ENCODE measurements at places on chromosomes 5 and 9. TPM values are rescaled to one million over a fixed set of nuclear protein-coding genes. Genes with fewer than 3 reads are reported as not detected.

The PCAT7 gene
- 0.30 TPM for total RNA-seq

The MOB3B gene
- 22.7 TPM for total RNA-seq

The FLT4 gene
- 24.8 TPM for total RNA-seq

The PCA3 gene
- total RNA-seq: not detected

The ZNF300 gene
- 2.0 TPM for total RNA-seq

The CA9 gene
- not detected for total RNA-seq

The SARDH gene
- total RNA-seq: 3.4 TPM

The CER1 gene
- total RNA-seq: not detected

The CAMLG gene
- total RNA-seq: 25.6 TPM

The AK8 gene
- total RNA-seq: 6.1 TPM

The CCDC183 gene
- 3.7 TPM for total RNA-seq

The FBP2 gene
- not detected for total RNA-seq

The PCDHGC5 gene
- 1.8 TPM for total RNA-seq

The PRSS3 gene
- 0.65 TPM for total RNA-seq

The ZFP62 gene
- 28.3 TPM for total RNA-seq

The VLDLR gene
- 16.3 TPM for total RNA-seq

The CDH9 gene
- not detected for total RNA-seq

The PCDHGA7 gene
- 1.9 TPM for total RNA-seq

The PCDHGA6 gene
- total RNA-seq: 3.2 TPM

The TAF1L gene
- not detected for total RNA-seq

The GFPT2 gene
- 13.4 TPM for total RNA-seq

The LECT2 gene
- total RNA-seq: not detected

The MARCHF6 gene
- total RNA-seq: 136 TPM

The NUTM2G gene
- total RNA-seq: not detected

The ANKRD55 gene
- total RNA-seq: 0.41 TPM

The TMEM174 gene
- not detected for total RNA-seq

The CTNND2 gene
- total RNA-seq: 6.0 TPM

The PDLIM4 gene
- 6.7 TPM for total RNA-seq

The MAML1 gene
- total RNA-seq: 27.8 TPM

The DMRT3 gene
- total RNA-seq: 0.24 TPM

The LCN15 gene
- not detected for total RNA-seq

The GFI1B gene
- total RNA-seq: 1.1 TPM

The LEAP2 gene
- total RNA-seq: 1.7 TPM

All from lower lobe of right lung (tissue), 2 donors.